ENCODE measurements at places on chromosomes 16 and 17.

DNA sequence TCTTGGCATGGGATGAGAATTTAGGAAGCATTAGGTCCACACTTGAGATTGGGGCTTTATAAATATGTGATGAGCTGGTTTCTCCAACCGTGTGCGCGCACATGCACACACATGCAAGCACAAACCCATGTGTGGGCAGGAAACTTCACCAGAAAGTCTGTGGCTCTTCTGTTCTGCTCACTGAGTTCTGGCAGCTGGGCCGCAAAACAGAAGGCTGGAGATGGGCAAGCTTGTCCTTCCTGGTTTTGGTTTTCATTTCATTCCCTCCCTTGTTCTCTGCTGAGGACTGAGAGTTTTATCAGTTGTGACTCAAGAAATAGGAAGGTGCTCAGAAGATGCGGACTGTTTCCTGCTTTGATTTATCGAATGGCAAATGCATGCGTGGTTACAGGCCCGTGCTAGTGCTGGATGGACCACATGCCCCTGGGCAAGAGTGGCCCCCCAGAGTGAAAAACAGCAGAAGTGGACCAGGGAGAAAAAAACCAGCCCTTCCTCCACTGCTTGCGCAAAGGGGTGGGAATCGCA, 14.1 kb downstream of the MAP3K14 start:
- no peak for DNase-seq

DNA sequence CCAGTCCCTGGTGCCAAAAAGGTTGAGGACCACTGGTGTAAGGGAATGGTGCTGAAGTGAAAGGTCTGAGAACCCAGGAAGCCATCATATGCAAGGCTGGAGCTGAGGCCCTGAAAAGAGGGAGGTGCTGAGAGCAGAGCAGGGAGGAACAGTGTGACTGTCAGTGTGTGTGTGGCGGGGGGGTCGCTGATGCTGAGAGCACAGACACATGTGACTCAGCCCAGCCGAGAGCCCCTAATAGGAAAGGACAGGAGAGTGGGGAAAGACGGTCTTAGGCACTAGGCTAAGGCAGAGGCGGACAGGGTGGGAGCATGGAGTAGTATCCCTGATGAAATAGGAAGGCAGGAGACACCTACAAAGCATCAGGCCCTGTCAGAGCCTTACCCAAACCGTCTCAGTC, 1.2 kb downstream of the B9D1 start:
- no peak for DNase-seq

GRCh38 chr17:66353937-66354401, 51.6 kb downstream of the PRKCA start:
- no peak for DNase-seq

DNA sequence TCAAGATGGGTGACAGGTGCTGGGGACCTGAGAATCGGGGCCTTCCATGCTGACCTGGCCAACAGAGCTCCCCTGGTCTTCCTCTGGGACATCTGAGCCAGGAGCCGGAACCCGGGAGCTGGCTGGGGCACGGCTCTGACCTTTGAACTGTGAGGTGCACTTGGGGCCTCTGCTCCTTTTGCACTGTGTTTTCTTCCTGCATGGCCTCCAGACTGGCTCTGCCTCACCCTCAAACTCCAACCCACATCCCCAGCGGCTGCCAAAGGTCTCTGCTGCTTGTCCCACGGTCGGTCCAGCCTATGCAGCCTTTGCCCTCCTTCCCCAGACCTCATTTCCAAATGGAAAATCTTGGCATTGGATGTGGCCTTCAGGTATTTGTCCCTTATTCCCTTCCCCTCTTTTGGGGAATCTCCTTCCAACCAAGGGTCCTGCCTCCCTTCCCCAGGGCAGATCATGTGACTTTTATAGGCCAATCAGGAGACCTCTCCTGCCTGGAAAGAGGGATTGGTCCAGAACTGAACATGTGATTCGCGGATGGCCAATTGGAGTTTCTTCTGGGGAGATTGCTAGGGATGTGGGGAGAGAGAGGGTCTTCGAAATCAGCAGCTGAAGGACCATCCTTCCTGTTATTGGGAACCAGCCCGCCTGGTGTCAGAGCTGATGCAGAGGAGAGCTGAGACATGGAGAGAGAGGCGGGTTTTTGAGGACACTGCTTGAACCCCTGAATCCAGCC, 117.9 kb downstream of the CYLD start:
- DNase-seq: no peak

DNA sequence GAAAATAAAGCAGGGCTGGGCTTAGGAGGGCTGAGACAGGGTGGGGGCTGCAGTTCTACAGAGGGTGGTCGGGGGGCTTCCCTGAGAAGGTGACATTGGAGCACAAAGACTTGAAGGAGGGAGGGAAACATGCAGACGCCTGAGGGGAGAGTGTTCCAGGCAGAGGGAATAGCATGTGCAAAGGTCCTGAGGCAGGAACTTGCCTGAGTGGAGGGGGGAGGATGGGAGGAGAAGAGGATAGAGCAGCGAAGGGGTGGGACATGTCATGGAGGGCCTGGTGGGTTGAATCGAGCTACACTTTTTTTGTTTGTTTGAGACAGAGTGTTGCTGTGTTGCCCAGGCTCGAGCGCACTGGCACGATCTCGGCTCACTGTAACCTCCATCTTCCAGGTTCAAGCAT, 33.0 kb downstream of the GINS3 start:
- DNase-seq: no peak

GRCh38 chr17:16943541-16944333, 28.2 kb downstream of the TNFRSF13B start:
- DNase-seq: no peak

DNA sequence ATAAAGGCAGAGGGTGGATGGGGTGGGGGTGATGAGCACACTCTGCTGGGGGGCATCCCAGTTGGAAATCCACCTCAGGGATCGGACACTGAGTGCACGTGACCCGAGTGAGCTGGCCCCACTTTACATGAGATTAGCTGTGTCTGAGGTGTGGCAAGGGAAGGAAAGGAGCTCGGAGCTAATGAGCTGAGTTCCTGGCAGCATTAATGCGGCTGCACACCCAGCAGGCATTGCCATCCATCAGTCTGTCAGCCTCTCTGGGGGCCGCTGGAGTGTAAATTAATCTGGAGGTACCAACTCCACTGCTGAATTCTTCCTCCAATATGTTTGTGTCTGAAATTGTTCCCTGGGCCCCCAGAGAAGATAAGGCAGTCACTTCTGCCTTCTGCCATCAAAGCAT, 65.5 kb downstream of the HS3ST2 start:
- no peak for DNase-seq

DNA sequence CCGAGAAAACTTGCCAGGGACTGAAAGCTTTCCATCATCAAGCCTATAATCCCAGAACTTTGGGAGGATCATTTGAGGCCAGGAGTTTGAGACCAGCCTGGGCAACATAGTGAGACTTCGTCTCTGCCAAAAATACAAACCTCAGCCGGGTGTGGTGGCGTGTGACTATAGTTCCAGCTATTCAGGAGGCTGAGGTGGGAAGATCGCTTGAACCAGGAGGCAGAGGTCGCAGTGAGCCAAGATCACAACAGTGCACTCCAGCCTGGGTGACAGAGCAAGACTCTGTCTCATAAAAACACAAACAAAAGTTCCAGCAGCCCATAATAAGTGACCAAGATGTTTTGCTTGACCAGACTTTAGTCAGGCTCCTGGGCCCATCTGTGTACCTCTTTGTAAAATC, 1.9 kb downstream of the MEAK7 start:
- no peak for DNase-seq

- DNase-seq: no peak
Observed at GRCh38 chr16:66524601-66525164, 25.2 kb downstream of the TK2 start.

GRCh38 chr16:64865069-64865696, 256.7 kb downstream of the CDH11 start:
- DNase-seq: no peak

DNA sequence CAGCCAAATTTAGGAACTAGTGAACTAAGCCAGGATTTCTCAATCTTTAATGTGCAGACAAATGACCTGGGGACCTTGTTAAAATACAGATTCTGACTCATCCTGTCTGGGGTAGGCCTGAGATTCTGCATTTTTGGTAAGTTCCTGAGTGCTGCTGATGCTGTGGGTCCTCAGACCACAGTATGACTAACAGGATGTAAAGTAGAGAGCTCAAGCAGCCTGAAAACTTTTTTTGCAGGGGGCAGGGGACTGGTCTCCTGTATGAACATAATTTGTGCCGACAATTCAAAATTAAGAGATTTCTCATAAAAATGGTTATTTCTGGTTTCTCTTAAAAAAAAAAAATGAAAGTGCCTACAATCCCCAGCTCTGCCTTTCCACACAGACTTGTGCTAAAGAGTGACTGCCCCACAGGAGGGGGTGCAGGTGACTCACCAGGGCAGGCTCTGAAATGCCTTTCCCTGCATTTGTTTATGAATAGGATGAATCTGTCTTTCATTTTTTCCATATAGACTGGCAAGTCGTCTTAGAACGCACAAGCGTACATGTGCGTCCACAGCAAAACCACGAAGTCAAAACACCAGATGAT, 271.5 kb downstream of the PHKB start:
- DNase-seq: no peak

DNA sequence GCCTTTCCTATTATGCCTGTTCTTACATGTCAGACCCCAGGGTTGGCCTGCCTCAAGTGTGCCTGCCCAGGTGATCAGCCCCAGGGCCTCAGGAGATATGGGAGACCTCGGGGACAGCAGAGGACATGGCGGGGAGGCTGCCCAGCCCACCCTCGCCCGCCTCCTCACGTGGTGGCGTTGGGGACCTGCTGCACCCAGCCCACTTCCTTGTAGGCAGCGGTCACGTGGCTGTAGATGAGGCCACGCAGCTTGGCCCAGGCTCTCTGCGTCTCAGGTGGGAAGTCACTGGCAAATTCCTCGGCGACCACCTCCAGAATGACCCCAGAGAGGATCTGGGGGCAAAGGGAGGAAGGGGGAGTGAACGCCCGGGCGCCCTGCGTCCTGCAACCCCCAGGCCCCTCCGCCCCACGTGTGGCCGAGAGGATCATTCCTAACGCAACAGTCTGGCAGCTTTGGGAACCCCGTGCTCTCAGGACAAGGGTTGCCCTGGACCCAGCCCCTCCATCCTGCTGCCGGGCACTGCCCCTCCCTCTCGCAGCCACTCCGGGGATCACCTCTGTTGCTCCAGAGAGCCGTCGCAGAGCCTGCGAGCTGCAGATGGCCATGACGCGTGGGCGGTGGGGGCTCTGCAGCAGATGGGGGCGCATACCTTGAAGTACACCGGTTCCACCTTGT, 6.6 kb downstream of the CYGB start:
- no peak for DNase-seq

DNA sequence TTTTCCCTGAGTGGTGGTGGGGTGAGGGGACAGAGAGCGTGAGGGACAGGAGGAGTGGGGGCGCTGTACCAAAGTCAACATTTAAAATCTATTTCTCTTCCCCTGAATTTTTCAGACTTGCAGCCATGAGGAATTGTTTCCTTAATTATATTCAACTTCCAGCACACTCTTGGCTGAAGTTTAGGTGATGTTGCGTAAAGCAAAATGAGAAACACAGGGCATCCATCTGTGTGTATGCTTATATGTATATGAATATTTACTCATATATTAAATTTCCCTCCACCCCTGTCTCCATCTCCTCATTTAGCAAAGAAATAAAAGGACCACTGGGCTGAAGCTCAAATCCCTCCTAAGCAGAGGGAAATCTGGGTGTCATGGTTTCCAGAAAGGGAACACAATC, 218.1 kb downstream of the XYLT1 start:
- DNase-seq: no peak

- DNase-seq: no peak
Observed at GRCh38 chr17:10674704-10675103, 17.6 kb upstream of the MYH3 start.

DNA sequence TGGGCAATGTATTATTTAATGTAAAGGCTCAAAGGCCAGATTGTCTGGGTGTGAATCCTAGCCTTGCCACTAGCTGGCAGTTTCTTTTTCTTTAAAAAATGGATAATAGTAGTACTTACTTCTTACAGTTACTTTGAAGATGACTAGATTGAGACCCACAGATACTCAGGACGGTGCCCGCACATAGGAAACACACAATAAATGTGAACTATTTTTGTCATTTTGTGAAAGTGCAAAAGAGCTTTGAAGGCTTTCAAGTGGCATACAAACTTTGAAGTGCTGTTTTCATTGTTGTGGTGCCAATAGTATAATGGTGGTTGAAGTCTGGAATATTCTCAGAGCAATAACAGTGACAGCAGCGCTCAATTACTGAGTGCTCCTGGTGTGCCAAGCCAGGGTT, 63.6 kb downstream of the OTOA start:
- no peak for DNase-seq

- DNase-seq: no peak
Observed at GRCh38 chr16:19389246-19389645, 28.4 kb upstream of the TMC5 start.

DNA sequence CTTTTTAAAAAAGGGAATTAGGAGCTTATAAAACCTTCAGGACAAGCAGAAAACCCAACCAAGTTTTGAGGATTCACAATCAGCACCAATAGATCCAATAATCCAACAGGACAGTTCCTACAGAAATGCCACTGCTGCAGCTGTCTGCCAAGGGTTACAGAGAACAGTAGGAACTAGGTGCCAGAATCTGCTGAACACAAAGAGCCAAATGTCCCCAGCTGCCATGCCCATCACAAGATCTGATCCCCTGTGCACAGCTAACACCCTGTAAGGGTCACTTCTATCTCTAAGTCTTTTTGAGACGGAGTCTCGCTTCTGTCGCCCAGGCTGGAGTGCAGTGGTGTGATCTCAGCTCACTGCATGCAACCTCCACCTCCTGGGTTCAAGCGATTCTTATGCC, 262.3 kb downstream of the STX8 start:
- DNase-seq: no peak

DNA sequence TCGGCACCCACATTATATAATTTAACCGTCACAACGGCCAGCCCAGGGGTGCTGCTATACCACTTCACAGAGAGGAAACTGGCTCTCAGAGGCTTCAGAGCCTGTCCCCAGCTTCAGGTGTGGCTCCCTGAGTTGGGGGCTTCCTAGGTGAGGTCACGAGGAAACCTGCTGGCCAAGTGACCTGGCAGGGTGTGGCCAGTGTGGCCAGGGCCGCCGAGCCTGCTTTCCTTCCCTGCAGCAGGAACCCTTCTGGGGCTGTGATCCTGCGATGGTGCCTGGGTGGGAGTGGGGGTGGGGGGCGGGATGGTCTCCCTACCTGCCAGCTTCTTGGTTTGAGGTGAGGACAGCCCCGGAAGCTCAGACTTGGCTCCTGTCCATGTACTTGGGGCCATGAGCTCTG, 39.9 kb downstream of the ADCY7 start:
- no peak for DNase-seq

DNA sequence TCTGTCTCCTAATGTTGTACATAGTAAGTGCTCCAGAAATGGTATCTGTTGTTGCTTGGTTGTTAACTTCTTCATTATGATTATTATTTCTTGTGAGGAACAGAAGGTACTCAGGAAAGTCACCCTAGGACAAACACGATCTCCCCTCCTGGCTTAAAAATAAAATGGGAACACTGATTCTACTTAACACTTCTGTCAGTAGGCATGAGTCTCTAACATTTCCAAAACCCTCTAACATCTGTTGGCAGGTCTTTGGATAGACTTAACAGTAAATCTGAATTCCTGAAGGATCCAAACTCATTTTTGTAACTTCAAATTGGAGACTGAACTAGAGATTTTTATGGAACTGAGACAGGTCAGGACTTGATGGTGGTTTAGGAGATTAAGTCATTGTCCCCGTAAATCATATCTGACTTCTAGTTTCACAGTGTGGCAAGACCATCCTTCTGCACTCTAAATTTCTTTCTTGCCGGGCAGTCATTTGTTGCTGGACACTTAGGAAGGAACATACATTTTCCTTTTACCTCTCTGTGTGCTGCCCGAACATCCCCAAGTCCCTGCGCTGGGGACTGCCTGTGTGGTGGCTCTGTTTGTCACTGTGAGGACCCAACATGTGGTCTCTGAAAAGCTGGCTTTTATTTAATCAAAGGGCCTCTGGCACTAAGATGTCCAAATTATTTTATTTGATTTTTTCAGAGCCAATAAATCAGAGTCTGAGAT, 149.9 kb downstream of the NPIPB5 start:
- DNase-seq: no peak
